ENCODE measurements at places on chromosomes 12 and 14.
A peak's percentile ranks its signal among the peaks of the same experiment; 100 is the strongest.

DNA sequence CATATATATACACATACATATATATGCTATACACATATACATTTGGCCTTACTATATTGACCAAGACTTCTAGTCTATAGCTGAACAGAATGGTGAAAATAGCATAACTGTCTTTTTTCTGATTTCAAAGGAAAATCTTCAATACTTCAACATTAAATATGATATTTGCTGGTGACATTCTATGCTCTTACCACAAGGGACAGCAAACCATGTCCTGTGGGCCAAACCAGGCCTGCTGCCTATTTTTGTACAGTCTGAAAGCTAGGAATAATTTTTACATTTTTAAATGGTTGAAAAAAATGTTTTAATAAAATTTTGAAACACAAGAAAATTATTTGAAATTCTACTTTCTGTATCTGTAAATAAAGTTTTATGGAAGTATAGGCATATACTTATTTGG, 63.6 kb downstream of the EML5 start:
- peak; percentile 8 for DNase-seq

GRCh38 chr14:69483765-69484443, 624 bp upstream of the PLEKHD1 start:
- DNase-seq = peak; percentile 19

DNA sequence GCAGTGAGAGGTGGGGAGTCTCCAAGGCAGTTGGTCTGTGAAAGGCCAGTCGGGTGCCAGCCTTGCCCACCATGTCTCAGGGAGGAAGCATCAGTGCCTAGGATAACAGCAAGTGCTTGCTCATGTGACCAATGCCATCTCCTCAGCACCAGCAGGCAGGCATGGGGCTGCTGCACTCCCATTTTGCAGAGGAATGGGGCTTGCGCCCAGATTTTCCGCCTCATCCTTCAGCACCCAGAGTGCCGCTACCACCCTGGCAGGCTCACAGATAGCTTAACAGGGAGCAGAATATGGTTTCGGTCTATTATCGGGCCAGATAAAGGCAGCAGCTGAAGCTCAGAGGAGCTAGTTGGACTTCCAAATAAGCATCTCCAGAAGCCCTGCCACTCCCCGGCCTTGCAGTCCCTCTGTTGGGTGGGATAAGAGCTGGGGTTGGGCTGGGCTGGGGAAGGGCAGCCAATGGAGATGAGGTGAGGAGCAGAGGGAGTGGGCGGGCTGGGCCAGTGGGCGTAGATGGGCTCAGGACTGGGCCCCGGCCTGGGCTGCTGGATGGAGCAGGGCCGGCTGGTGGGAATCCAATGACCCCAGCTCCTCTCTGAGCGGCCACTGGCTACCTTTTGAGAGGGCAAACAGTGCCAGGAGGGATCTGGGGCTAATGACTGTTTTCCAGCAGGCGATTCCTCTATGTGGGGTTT, 8.4 kb upstream of the KRT80 start:
- DNase-seq = no peak

GRCh38 chr12:121799156-121799841, 4.5 kb upstream of the SETD1B start:
- DNase-seq = peak; percentile 91

GRCh38 chr14:77424862-77425261, 1.5 kb upstream of the NOXRED1 start:
- no peak for DNase-seq

DNA sequence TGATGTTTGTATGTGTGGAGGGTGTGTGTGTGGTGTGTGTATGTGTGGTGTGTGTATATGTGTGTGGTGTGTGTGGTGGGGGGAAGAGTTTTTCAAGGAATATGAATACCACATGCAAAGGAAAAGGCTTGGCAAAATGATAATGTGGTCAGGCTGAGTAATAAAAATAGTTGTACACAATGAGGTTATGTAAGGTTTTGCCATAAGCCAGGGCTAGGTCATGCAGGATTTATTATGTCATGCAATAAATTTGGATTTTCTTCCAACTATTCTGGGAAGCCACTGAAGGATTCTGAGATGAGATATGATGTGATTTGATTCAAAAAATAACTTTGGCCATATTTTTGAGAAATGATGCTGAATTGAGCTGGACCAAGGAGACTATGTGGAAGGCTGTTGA, 1191.6 kb upstream of the SEL1L start:
- no peak for DNase-seq

DNA sequence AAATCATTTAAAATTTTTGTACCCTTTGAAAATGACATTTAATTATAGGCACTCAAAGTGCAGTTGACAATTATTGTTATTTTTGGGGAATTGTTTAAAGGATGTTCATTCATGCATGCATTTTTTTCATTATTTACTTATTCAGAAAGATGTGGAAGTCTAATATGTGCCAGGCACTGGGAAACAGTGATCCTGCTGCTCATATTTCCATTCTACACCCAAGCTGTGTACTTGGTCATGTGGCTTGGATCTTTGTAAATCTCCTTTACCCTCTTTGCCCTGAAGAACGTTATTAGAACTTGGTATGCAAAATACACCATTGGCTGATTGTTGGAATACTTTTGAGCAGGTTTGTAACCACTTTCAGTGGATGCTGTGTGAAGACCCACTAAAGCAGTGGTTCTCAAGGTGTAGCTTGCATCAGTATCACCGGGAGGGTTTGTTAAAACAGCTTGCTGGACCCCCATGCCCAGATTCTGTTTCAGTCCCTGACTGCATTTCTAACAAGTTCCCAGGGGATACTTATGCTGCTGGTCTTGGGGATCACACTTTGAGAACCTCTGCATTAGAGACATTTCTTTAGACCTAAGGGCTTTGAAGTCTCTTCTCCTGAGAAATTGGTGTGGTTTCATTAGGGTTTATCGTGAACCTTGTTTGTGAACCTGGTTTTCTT, 47.5 kb downstream of the PRKCH start:
- DNase-seq = no peak

DNA sequence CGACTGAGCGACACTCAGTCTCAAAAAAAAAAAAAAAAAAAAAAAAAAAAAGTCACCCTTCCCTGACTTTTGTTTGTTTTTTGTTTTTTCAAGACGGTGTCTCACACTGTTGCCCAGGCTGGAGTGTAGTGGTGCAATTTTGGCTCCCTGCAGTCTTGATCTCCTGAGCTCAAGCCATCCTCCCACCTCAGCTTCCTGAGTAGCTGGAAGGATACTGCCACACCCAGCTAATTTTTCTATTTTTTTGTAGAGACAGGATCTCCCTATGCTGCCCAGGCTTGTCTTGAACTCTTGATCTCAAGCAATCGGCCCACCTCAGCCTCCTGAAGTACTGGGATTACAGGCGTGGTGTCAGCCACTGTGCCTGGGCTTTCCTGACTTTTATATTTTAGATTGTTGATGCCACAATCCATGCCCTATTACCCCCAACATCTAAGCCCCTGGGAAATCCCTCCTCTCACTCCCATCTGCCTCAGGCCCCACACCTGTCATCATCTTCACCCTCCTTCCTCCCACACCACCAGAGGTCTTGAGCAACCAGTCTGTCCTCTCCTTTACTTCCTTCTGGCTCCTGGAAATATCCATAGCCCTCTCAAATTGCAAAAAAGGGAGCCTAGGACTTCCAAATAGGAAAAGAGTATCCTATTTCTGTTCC, 7.8 kb downstream of the IKZF4 start:
- DNase-seq = no peak

GRCh38 chr14:91154851-91155625, 41.2 kb downstream of the DGLUCY start:
- DNase-seq = peak; percentile 26

GRCh38 chr12:62766496-62766895, 168.5 kb downstream of the PPM1H start:
- no peak for DNase-seq

DNA sequence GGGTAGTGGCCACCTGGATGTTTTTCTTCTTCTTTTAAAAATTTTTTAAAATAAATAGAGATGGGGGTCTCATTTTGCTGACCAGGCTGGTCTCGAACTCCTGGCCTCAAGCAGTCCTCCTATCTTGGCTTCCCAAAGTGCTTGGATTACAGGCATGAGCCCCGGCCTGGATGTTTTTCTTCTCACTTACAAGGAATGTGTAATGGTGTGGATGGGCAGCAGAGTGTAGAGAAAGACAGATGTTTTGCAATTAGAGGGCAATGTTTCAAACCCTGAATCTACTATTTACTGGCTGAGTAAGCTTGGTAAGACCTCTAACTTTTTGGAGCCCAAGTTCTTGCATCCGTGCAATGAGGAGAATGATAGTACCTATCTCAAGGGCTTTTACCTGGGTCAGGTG, 48.1 kb downstream of the ADCK1 start:
- peak; percentile 43 for DNase-seq

DNA sequence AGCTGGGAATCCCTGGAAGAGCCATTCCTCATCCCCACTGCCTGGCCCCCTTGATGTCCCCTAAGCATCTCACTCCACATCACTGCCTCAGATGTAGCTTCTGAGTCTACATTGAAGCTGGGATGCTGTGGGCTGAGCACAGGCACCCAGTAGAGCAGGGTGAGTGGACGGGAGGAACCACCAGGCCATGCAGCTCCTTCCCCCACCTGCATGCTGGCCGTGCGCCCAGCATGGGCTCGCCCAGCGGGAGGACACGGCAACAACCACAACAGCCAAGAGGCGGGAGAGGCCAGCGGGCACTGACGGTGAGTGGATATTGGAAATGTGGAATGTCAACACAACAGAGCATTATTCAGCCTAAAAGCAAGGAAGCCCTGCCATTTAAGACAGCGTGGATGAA, 310.9 kb downstream of the ADGRD1 start:
- DNase-seq = no peak

- DNase-seq = no peak
These were observed 8.7 kb upstream of the PPP1R13B start for GRCh38 chr14:103856105-103856504.

DNA sequence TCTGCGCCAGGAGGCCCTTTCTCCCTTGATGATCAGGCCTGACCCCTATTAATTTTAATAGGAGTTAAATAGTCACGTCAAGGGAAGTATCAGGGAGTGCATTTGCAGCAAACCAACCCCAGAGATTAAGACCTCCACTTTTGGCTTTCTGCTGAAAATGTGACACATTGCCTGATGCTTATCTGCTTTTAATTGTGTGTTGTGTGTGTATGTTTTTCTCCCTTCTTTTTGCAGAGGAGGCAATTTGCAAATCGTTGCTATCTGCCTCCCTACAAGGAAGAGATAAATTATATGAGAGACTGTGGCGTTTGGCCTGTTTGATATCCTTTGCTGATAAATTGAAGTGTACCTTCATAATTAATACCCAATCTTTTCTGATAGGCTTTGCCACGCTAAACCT, 822.9 kb downstream of the VRK1 start:
- no peak for DNase-seq

- no peak for DNase-seq
These were observed 197.8 kb downstream of the PTPRO start for GRCh38 chr12:15520083-15520482.

- peak; percentile 64 for DNase-seq
These were observed 19.5 kb upstream of the CERS5 start for GRCh38 chr12:50186681-50187080.

GRCh38 chr14:58354808-58355207, 40.9 kb upstream of the TOMM20L start:
- DNase-seq = no peak

GRCh38 chr12:29039013-29039412, 110.1 kb upstream of the FAR2 start:
- DNase-seq = peak; percentile 97

- DNase-seq = no peak
These were observed 177.1 kb downstream of the RMST start for GRCh38 chr12:97639702-97640101.

DNA sequence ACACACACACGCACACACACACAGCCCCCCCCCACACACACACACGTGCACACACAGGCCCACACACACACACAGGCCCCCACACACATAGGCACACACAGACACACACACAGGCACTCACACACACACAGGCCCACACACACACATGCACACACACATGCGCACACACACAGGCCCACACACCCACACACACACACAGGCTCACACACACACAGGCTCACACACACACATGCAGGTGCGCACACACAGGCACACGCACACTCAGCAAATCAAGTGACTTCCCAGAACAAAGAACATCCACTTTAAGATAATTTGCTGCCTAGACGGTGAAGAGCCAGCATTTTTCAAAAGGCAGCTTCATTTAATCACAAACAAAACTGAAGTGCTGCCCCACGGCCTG, 78.5 kb upstream of the FBRSL1 start:
- DNase-seq = no peak

- DNase-seq = peak; percentile 90
These were observed 10.1 kb upstream of the RTRAF start for GRCh38 chr14:51979088-51979709.

GRCh38 chr14:68305738-68306137, 486.2 kb downstream of the RAD51B start:
- no peak for DNase-seq

DNA sequence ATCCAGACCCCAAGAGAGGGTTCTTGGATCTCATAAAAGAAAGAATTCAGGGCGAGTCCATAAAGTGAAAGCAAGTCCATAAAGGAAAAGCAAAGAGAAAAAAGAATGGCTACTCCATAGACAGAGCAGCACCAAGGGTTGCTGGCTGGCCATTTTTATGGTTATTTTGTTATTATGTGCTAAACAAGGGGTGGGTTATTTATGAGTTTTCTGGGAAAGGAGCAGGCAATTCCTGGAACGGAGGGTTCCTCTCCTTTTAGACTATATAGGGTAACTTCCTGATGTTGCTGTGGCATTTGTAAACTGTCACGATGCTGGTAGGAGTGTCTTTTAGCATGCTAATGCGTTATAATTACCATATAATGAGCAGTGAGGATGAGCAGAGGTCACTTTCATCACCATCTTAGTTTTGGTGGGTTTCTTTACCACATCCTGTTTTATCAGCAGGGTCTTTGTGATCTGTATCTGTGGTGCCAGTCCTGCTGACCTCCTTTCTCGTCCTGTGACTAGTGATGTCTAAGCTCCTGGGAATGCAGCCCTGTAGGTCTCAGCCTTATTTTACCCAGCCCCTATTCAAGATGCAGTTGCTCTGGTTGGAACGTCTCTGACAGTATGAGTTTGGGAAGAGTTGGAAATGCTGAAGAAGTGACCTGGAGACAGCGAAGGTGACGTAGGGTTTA, 100.5 kb downstream of the ZNF664 start:
- DNase-seq = no peak

DNA sequence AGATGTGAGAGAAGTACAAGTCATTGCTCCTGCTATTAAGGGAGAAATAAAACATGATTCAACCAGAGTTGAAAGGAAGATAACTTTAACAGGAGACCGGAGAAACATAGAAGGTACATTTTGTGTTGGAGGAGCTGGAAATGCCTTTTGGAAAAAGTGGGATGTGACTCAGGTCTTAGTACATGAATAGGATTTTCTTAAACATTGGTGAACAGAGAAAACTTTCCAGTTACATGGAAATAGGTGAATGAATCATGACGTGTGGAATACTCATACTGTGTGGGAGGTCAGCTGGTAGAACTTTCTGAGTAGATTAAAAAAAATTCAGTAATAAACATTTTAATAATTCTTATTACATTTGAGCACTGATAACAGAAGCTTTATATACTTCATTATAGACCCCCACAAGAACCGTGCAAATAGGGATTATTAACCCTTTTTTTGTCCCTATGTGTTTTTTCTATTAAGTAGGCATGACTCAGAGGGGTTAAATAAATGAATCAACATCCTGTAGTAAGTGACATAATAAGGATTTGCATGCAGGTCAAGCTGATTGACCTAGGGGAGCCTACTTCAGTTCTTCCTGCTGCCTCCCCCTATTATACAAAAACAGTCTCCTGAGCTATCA, 710.5 kb downstream of the NOVA1 start:
- DNase-seq = peak; percentile 21

Data from choroid plexus epithelial cell (primary cell).